Sciatic nerve (tissue), 2 donors: ENCODE measurements at places on chromosomes 13 and 19. TPM values are rescaled to one million over a fixed set of nuclear protein-coding genes. Genes with fewer than 3 reads are reported as not detected.

KLC3 gene
- total RNA-seq: not detected

CYP4F11 gene
- 2.1 TPM for total RNA-seq

- no peak for DNase-seq
Measured at GRCh38 chr19:3413796-3414327, 47.5 kb downstream of the NFIC start.

DNA sequence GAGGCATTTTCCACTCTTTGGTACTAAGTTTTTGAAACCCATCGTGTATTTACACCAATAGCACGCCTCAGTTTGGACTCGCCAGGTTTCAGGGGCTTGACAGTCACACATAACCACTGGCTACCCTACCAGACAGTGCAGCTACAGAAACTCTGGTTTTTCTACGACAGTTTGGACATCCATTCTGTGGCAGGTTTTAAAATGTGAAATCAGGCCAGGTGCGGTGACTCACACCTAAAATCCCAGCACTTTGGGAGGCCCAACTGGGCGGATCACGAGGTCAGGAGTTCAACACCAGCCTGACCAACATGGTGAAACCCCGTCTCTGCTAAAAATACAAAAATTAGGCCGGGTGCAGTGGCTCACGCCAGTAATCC, 13.2 kb downstream of the KDELR1 start:
- no peak for DNase-seq

FLT3LG gene
- 19.6 TPM for total RNA-seq

DNA sequence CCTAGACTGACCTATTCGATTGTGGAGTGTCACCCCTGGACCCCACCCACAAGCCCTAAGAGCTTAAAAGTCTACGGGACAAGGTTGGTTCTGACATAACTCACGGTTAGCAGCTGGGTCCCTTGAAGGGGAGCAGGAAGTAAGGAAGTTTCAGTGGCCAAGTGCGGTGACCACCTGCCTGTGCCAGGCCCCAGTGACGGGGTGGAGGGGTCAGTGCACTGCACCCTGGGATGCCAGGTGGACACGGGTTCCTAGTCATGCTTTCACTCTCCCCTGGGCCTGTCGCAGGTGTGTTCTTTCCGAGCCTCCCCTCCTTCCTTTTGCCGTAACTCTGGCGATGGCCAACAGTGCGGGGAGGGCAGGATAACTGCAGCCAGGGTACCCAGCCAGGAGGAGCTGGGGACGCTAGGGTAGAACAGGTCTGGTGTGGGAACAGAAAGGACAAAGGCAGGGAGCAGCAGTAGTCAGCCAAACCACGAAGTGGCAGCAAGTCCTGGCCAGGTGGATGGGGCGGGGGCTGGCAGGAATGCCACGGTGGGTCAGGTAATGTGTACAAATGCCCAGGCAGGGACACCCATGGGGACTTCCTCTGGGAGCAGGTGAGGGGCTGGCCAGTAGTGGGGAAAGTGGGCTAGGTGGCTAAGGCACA, 58.3 kb downstream of the RGCC start:
- no peak for DNase-seq

DNA sequence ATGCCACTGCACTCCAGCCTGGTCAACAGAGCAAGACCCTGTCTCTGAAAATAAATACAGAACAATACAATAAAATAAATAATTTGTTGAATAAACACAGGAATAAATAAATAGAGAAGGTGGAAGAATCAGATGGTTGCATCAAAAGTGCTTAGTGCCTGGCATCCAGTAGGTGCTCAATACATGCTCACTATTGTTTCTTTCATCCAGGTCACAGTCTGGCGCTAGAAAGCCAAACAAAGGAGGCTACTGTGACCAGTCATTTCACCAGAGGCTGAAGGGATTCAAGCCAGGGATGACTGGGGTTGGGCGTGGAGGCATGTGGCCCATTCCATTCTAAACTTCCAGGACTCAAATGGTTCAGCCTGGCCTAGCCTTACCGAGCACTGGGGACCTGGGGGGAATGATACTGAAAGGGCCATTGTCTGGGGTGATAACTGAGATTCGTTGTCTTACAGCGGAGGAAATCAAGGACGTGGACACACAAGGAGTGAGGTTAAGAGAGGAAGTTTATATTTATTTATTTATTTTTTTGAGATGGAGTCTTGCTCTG, 3.6 kb upstream of the NDUFB7 start:
- no peak for DNase-seq

- DNase-seq: no peak
Measured at GRCh38 chr13:42832341-42833096, 51.1 kb downstream of the FAM216B start.

GRCh38 chr19:9836021-9836420, 903 bp downstream of the PIN1 start:
- no peak for DNase-seq

CYP2A13 gene
- not detected for total RNA-seq

ENOX1 gene
- total RNA-seq: 4.3 TPM

DNA sequence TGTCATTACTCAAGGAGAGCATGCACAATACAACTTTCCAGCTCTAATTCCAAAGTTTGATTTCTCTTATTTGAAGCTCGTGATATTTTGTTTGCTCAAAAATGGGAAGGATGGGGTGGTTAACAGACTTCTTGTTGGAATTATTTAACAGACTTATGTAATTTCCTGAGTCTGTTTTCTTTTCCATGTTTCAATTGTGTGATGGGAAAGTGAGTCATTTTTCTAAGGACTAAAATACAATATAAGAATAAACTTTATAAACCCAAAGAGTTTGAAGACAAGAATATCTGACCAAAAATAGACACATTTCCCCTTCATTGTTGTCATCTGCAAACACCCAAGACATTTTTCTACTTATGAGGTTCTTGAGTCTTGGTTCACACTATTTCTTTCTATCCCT, 211.8 kb upstream of the SLITRK5 start:
- DNase-seq: no peak
